ENCODE measurements at places on chromosomes 12 and 14.

DNA sequence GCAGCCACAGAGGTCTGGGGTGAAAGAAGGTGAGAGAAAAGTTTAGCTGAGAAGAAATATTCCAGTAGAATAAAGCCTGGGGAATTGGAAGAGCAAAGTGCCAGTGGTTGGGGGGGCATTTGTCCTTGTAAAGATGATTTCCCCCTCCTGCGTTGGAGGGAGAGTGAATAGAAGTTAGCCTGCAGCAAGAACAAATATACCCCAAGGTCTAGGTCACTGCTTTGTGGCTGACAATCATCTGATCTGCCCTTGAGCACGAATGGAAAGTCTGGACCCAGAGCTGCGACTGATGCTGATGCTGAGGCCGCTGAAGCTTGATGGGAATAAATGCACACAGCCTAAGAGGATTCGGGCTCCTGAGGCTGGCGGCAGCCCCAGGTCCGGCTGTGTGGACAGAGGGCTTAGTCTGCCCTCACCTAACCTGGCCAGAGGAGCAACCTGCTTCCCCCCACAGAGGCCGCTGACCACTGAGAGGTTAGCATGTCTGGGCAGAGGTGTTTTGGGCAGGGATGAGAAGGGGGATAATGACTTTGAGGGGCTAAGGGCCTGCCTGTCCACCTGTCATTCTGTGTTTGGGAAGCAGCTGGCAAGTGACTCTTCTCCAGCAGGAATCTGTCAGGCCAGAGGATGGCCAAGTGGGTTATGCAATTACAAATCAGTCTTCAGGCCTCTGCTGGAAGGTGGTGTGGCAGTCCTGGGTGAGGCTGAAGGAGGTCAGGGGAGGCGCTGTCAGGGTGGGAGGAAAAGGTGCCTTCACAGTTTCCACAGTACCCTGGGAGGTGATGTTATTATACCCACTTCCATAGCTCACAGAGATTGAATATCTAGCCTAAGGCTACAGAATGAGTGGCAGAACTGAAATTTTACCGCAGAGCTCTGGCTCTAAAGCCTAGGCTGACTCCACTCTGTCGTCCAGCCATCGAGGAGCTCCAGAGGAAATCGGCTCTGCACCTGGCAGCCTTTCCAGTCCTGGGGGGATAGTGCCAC lies 11.7 kb downstream of the TUBA1C start:
- no peak for DNase-seq

DNA sequence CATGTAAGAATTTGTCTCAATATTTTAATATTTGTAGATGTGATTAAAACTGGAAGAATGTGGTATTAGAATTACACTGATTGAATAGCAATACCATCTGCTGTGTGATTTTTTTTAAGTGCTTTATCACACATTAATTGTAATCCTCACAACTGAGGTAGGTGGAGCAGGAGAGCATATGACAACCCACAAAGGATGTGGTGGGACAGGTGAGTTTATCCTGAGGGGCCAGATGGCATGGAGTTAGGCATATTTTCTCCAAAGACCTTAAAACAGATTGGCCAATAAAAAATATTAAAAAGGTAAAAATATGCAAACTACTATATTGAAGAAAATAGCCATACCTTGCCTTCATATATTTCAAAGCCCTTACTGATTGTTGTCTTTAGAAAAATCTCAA lies 7.8 kb downstream of the LRRC10 start:
- no peak for DNase-seq

DNA sequence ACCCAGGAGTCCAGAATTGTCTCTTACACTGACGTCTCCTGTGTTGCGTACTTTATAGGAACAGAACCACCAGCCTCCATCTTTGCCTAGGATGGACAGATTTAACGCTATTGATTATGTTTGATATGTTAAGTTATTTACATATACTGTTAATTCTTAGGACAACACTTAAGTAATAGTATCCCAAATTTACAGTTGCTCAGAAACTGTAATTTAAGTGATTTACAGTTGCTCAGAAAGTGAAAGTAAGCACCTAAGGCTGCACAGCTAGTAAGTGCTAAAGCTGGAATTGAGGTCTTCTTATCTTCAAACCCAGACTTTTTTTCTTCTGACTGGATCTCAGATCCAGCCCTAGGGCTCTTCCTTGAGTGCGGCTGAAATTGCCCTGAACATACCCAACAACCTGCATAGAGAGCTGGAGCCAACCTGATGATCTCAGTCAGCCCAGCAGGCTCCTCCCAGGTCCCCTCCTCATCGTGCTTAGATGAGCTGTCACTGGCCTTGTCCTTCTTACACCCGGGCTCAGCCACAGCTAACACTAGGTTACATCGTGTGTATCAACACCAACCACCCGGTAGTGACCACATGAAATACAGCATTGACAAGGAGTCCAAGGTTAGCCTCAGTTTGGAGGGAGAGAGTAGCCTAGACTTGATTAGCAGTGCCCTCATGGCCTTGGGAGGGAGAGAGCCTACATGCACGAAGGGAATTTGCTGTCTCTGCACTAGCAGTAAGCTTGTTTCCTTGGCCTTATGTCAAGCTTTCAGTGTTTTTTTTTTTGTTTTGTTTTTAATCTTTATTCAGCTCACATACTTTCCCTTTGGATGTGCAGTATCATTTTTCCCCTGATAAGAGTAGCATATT lies 111.1 kb upstream of the ARHGAP5 start:
- no peak for DNase-seq

DNA sequence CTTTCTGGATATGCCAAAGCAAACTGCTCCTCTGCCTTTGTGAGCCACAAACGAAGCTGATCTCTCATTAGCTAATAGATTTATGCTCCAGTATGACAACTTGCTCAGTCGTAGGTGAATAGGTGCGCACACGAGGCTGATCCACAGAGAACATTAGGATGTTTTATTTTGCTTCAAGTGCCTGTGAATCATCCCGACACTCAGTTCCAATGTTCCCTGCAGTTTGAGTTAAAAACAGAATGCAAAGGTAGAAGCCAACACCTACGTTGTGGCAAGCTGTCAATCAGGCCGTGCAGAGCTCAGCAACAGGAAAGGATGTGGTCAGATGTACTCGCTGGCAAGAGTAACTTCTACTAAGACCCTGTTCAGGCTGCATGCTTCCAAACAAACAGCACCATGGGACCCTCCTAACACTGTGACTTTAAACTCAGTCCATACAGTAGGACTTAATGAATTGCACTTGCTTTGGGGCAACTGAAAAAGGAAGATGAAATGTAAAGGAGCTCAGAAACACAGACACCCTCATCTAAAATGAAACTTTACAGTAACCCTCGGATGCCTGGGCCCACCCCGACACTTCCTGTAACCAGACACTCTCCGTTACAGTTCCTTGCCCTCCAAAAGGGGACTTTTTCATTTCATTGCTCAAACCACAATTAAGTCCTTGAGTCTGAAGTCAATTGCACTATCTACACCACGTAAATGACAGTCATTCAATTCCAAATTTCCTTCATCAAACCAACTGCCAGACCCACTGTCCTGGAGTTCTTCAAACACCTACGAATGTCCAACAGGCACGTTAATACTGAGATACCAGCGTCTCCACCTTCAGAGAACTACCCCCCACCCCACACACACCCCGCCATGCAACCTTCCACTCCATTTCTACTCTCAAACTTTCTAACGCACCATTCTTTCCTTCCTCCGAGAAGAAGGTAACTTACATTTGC lies 1.6 kb downstream of the CCDC88C start:
- no peak for DNase-seq

- no peak for DNase-seq
Observed at GRCh38 chr14:96180043-96180874, 24.4 kb upstream of the BDKRB2 start.

GRCh38 chr12:109727746-109728726 lies 14.4 kb downstream of the FAM222A start:
- DNase-seq, result no peak

DNA sequence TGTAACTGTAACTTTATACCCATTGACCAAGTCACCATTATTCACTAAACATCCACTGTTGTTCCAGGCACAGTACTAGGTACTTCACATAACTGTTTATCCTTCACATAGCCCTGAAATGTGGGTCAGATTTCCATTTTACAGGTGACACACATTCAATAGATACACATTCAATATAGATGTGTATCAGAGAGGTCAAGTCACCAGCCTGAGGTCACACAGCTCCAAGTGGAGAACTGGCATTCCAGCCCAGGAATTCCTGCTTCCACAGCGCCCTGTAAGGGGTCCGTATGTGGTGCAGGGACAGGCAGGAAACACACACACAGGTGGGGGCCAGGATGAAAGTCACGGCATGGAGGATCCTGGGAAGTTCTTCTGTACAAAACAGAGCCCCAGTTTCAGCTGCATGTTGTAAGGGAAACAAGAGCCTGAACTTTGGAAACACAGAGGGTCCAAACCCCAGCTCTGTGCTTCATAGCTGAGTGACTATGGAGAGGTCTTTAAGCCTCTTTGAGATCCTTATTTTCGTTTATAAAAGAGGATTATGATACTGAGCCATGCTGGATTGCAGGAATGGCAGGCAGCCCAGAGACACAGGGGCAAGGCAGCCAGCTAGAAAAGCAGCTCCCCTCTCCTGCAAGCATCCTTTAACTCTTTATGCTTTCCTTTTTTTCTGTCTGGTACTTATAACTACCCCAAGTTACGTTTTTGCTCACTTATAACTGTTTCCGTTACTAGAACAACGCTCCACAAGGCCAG lies 50.3 kb upstream of the DICER1 start:
- DNase-seq, result no peak

DNA sequence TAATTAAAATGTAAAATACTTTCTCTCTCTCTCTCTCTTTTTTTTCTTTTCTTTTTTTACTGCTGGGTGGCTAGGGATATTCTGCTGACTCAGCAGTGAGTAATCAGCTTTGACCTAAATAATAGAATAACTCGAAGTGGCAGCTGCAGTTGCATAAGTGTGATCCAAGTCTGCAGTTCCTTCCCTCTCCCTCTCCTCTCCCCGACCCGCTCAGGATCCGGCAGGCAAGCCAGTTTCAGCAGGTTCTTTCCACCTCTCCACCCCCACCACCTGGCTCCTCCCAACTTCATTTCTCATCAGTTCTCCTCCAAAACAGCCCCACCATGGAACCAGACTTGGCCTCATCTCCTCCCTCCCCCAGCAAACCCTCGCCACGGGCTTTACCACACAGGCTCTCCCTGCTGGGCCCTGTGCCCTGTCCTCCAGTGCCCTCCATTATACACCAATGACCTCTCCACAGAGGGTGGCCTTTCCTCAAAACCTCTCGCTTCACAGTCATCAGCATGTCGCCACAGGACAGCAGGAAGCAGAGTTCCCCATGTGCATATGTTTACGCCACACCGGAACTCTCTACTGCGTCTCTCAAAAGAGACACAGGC lies 22.4 kb downstream of the SLC7A8 start:
- no peak for DNase-seq

DNA sequence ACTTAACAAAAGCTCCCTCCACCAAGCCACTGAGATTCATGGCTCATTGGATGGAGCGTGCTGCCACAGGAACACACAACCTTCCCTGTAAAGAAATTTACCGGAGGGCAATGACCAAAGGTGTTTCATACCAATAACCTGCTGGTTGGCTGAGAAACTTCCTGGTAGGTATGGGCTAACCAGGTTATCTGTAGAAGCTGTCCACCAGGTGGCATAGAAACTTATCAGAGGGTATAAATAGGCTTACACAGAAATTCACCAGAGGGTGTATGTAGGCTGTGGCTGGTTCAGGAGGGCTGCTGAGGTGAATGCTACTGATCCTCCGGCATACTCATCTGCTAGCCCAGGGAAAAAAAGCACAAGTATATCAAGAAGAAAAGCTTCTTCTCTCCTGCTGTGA lies 27.1 kb upstream of the MTERF2 start:
- DNase-seq, result no peak

DNA sequence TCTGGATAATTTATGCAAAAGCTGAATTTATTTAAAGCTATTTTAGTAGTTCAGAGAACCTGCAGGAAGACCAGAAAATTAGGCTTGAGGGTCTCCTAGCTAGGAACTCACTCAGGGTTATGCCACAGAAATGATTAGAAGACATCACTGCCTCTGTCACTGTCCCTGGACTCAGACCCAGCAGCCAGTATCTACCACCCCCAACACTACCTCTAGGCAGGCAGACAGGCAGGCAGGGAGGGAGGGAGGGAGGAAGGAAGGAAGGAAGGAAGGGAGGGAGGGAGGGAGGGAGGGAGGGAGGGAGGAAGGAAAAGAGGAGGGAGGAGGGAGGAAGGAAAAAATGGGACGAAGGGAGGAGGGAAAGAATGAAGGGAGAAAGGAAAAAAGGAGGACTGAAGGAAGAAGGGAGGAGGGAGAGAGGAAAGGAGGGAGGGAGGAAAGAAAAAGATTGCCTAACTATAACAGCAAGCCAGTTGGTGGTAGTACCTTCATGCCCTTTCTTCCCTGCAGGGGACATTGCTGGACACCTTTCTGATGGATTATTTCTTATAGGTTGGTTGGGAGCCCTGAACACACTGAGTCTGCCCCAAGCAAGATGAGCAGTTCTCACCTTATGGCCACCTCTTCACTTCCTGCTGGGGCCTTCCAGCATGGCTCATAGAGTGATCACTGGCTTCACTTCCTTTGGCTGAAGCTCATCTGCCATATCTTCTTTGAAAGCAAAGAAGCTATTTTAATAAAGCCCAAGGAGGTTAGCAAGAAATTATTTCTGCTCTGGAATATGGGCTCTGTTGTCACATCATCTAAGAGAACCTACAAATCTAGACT lies 49.7 kb downstream of the KICS2 start:
- DNase-seq, result no peak

GRCh38 chr12:11578461-11578993 lies 70.9 kb upstream of the ETV6 start:
- no peak for DNase-seq

GRCh38 chr12:45189766-45190403 lies 26.0 kb upstream of the ANO6 start:
- no peak for DNase-seq

GRCh38 chr12:100208834-100209233 lies 8.2 kb downstream of the ACTR6 start:
- DNase-seq, result no peak

DNA sequence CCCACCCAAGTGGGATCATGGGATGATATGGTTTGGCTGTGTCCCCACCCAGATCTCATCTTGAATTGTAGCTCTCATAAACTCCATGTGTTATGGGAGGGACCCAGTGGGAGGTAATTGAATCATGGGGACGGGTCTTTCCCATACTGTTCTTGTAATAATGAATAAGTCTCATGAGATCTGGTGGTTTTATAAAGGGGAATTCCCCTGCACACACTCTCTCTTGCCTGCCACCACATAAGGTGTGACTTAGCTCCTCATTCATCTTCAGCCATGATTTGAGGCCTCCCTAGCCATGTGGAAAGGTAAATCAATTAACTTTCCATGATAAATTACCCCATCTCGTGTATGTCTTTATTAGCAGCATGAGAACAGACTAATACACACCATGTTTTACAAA lies 109.2 kb downstream of the IGF1 start:
- DNase-seq, result no peak

DNA sequence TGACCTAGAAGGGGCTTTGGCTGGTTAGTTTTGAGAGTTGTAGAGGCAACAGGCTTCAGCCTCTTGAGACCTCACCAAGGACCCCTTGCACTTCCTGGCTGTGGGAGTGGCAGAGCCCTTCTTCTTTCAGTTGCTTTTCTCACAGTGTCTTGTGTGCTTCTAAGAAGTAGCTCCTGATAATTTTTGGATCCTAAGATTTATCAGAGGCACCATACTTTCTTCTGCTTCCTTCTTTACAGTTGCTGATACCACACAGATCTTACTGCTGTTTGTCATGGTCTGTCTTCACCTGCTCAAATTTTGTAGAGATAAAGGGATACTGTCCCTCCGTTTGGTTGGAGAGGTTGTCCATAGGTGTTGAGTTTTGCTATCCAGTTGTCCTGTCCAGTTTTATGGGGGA lies 33.8 kb downstream of the VRK1 start:
- DNase-seq, result no peak

Data from NCI-H1092 treated with DMSO at 0.1 percent for 48 hours (cell line).